ENCODE measurements at places on chromosomes 12 and 14.

GRCh38 chr12:66269757-66270383 is 32.4 kb upstream of the HELB start:
- no peak for DNase-seq

- no peak for DNase-seq
Measured at GRCh38 chr12:119292893-119293630, 41.5 kb upstream of the CCDC60 start.

GRCh38 chr14:64966976-64967375 is 5.2 kb downstream of the RAB15 start:
- DNase-seq: no peak

GRCh38 chr12:64701283-64701682 is 57.9 kb downstream of the GNS start:
- no peak for DNase-seq

DNA sequence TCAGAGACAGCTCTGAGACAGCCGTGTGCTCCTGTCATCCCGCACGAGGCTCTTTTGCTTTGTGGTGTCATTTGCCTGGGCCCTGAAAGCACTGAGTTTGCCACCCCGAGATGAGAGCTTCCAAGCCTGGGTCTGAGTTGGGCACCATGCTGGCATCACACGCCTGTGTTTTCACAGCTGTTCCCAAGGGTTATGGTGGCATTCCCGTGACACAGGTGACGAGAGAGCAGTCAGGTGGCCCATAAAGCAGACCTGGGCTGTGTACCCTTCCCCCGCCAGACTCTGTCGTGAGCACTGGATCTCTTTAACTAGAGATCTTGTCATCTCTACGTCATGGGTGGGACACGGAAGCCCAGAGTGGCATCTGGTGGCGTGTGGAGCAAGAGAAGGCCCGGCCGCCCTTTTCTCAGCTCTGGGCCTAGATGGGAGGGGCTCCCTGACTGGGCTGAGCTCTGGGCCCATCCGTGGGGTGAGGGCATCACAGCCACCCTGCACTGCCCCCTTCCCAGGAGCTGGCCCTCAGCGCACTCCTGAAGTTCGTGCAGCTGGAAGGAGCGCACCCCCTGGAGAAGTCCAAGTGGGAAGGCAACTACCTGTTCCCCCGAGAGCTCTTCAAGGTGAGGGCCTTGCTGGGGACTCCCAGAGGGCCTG is 2.6 kb downstream of the NOC4L start:
- DNase-seq: no peak

GRCh38 chr12:96046543-96047228 is 11.3 kb upstream of the LTA4H start:
- DNase-seq: no peak

GRCh38 chr14:75980856-75981255 is 939 bp downstream of the TGFB3 start:
- no peak for DNase-seq

- DNase-seq: no peak
Measured at GRCh38 chr14:54177019-54177418, 219.8 kb upstream of the CDKN3 start.
